ENCODE measurements at places on chromosomes 2 and 18. TPM values are rescaled to one million over a fixed set of nuclear protein-coding genes. Genes with fewer than 3 reads are reported as not detected.

DNA sequence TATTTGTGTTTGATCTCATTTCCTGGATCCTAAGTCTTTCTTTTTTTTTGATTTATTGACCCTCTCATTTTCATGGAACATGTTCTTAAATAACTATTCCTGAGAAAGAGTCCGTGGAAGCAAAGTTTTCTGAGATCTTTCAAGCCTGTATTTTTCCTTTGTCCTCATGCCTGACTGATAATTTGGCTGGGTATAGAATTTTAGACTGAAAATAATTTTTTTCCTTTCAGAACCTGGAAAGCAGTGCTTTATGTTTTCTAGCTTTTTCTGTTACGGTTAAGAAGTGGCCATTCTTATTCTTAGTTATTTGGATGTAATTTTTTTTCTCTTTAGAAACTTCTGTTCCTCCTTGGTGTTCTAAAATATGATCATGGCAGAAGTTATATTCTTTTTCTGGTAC lies 82.5 kb downstream of the SEMA4F start:
- ATAC-seq, result no peak

GRCh38 chr2:114128263-114128662 lies 238.4 kb downstream of the ACTR3 start:
- no peak for ATAC-seq

- no peak for ATAC-seq
Measured at GRCh38 chr2:118864207-118864606, 16.8 kb upstream of the EN1 start.

GRCh38 chr18:55102958-55103456 lies 143.7 kb upstream of the CCDC68 start:
- no peak for ATAC-seq

DNA sequence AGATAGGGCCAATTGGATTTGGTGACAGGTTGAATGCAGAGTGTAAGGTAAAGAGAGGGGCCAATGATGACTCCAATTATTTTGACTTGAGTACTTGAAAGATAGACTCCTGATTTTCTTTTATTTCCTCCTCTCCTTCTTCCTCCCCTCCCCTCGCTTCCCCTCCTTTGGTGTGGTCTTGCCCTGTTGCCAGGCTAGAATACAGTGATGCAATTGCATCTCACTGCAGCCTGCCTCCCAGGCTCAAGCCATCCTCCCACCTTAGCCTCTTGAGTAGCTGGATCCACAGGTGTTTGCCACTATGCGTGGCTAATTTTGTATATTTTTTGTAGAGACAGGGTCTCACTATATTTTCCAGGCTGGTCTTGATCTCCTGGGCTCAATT lies 2.3 kb downstream of the DGUOK start:
- ATAC-seq, result no peak

DNA sequence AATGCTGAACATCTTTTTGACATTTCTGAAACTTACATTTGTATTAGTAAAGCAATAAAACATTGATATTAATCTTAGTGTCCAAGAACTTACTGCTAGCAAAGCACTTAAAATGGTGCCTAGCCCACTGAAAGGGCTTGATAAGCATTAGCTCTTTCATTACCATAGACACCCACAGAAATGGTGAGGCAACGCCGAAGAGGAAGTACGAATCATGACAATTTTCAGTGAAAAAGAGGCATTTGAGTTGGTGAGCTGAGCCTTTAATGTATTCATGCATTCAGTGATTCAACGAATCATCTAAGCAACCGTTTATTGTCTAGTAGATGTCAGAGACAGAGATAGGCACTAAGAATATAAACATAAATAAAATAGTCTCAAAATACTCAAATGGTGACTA lies 101.1 kb downstream of the PIGN start:
- ATAC-seq, result no peak

Gene GPR45
- 1.1 TPM for total RNA-seq

Gene ARL5A
- total RNA-seq, result 29.7 TPM

Gene RTP5
- 0.65 TPM for total RNA-seq

Gene DPYSL5
- total RNA-seq, result 0.38 TPM

Gene CYS1
- 0.14 TPM for total RNA-seq
